ENCODE measurements at places on chromosomes 5 and 9. TPM values are rescaled to one million over a fixed set of nuclear protein-coding genes. Genes with fewer than 3 reads are reported as not detected.

GRCh38 chr9:70587201-70587600 lies 172.7 kb upstream of the KLF9 start:
- no peak for DNase-seq

DNA sequence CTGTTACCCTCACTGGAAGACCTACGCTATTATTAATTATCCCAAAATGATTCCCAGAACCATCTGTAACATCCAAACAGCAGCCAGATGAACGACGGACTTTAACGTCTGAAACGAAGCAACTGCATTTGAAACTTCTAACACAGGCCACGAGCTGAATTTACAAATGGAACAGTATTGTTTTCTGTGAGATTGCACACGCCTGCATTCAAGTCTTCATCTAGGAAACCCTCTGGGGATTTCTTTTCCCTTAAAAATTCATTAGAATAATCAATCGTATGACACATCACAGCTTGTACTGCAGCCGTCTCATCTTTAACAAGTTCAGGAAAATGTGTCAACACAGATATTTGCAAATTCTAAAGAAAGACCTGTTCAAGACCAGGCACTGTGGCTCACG lies 80.2 kb downstream of the MYO10 start:
- DNase-seq: no peak

GRCh38 chr9:99155736-99156135 lies 50.8 kb downstream of the TGFBR1 start:
- no peak for DNase-seq

DNA sequence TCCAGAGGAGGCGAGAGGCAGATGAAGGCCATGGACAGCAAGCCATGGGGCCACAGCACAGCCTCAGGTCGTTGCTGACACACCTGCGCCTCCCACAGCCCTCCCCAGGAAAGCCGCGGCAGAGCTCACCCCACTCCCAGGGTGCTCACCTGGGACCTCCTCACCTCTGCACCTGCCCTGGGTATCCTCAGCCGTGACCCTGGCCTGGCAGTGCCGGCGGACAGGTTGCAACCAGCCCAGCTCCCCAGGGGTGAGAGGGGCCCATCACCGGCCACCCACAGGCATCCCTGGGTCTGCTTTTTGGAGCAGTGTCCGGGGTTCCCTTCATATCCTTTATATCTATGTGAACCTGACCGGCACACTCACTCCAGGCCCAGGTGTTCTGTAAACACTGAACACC lies 30.4 kb upstream of the FCN1 start:
- DNase-seq: no peak

- DNase-seq: no peak
These were observed 121.5 kb upstream of the RAI14 start for GRCh38 chr5:34534523-34535103.

DNA sequence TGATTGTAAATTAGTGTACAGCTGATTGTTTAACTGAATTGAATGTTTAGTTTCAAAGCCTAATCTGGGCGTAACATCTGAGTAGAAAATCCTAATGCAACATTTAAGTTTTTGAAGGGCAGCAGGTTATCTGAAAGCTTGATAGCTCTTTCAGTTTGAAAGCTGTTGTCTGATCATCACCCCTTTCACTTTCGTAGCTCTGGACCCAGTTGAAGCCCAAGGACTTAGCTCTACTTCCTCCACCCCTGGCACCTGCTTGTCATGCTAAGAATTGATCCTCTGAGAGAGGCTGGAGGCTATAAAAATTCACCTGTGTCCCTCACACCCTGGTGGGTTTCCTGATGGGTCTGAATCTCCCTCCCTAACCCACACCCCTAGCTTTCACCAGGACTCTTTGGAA lies 86.0 kb downstream of the ZFAND5 start:
- no peak for DNase-seq

DNA sequence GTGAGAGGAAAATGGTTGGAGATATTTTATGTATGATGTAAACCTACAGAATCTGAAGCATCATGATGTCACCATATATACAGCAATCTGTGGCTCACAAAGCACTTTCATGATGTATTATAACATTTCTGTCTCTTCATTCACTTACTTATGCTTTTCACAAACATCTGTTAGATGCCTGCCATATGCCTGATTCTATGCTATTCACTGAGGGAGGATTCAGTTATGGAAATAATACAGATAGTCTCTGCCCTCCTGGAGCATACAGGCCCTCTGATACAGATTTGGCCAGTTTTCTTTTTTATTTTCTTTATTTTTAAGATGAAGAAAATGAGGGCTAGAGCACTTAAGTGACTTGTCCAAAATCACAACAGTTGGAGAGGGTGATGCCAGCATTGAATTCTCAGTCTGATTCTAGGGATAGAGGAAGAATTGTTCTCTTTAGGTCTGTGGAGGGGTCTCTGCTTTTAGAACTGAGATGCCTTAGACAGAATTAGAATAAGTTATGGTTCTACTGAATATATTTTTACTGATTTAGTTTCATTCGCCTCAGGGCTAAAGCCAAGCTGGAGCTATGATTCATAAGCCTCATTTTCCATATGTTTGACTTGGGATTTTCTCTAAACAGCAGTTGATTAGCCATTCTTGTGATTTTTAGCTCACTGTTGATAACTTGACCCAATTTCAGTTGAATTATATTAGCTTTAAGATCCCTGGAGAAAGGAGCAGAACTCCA lies 636.4 kb downstream of the PRELID2 start:
- no peak for DNase-seq

GRCh38 chr5:180297587-180298282 lies 5.9 kb upstream of the MAPK9 start:
- DNase-seq: no peak

DNA sequence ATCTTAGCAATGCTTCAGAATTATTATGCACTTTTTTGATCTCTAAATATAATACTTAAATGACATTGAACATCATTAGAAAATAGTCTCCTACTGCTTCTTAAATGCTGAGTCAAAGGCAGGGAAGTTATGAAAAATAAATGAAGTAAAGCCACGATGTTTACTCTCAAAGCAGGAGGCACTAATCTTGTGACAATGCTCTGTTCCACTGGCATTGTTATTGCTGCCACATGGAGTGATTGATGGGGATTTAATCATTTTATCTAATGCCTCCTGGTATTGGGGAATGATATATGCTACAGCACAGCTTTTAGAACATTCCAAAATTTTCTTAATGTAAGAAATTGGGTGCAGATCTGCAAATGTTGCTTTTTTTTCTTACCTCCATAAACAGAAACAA lies 1655.4 kb upstream of the NUDT12 start:
- DNase-seq: no peak

DNAJC21 gene
- total RNA-seq: 34.9 TPM

ANXA2R gene
- total RNA-seq: 2.0 TPM

FAM153A gene
- 1.0 TPM for total RNA-seq

FREM1 gene
- total RNA-seq: 6.4 TPM

CHSY3 gene
- 4.8 TPM for total RNA-seq

TLX3 gene
- total RNA-seq: not detected

ORM2 gene
- total RNA-seq: not detected

Data from mesenteric fat pad (tissue), 1 donor.